Stimulated activated CD4-positive, alpha-beta T cell treated with anti-CD3 and anti-CD28 coated beads, Interleukin-1b, Interleukin-23, amount 100 ng/mL, for 4 hours (primary cell): ENCODE measurements at places on chromosomes 16 and 17.

GRCh38 chr17:47945529-47946508, 4.4 kb downstream of the PNPO start:
- no peak for DNase-seq

GRCh38 chr16:31487720-31488467, 5.0 kb downstream of the SLC5A2 start:
- peak; percentile 53 for DNase-seq

GRCh38 chr17:45745601-45746494, 38.3 kb upstream of the CRHR1 start:
- DNase-seq, result no peak

- no peak for DNase-seq
Measured at GRCh38 chr16:28842696-28843095, 3.5 kb downstream of the TUFM start.

- peak; percentile 53 for DNase-seq
Measured at GRCh38 chr17:81513372-81513752, 763 bp upstream of the ACTG1 start.

- peak; percentile 23 for DNase-seq
Measured at GRCh38 chr17:82647593-82648164, 565 bp downstream of the WDR45B start.

DNA sequence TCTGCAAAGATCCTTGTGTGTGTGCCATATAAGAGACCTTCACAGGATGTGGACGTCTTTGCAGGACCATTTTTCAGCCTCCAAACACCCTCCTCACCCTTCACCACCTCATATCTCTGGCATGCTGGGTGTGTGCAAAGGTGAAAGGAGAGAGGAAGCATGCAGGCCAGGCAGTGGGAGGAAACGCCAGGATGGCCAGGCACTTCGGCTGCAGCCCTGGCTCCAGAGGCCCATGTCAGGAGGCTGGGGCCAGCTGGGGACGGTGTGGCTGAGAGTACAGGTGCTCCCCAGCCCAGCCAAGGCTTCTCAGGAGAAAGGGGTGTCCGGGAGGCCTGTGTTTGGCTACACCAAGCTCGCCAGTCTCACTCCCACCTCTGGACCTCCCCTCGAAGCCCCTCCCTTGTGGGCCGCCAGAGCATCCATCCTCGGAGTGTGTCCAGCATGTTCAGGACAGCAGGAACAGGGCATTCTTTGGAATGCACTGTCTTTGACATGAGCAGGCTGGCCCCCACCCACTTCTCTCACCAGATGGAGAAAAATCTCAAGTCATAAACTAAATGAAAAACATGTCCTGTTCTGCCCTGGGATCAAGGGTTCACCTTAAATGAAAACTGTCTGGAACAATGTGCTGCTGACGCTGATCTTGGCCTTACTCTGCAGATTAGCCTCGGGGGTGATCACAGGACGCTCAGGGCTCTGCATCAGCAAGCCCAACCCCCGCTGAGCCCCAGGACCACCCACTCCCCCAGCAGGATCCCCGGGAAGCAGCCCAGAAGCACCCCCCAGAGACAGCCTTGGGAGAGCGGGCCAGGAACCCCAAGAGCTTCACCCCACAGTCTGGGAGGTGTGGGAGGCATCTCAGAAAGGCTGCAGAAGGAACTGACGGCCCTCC, 15.9 kb downstream of the PEMT start:
- no peak for DNase-seq

DNA sequence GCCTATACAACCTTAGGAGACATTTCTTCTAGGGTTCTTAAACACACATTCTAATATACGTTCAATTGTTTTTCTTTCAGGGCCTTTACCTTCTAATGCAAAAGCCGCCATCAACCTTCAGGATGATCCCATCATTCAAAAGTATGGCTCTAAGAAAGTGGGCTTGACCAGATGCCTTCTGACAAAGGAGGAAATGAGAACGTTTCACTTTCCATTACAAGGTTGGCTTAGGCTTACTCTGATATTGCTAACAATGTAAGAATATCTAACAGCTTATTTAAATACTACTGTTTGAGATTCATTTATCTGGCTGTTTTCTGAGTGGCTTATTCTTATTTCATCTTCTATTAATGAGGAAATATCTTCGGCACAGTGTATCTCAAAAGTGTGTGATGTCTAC, 15.4 kb downstream of the REXO5 start:
- no peak for DNase-seq

- DNase-seq, result no peak
Measured at GRCh38 chr17:68255731-68256538, 8.1 kb downstream of the AMZ2 start.

DNA sequence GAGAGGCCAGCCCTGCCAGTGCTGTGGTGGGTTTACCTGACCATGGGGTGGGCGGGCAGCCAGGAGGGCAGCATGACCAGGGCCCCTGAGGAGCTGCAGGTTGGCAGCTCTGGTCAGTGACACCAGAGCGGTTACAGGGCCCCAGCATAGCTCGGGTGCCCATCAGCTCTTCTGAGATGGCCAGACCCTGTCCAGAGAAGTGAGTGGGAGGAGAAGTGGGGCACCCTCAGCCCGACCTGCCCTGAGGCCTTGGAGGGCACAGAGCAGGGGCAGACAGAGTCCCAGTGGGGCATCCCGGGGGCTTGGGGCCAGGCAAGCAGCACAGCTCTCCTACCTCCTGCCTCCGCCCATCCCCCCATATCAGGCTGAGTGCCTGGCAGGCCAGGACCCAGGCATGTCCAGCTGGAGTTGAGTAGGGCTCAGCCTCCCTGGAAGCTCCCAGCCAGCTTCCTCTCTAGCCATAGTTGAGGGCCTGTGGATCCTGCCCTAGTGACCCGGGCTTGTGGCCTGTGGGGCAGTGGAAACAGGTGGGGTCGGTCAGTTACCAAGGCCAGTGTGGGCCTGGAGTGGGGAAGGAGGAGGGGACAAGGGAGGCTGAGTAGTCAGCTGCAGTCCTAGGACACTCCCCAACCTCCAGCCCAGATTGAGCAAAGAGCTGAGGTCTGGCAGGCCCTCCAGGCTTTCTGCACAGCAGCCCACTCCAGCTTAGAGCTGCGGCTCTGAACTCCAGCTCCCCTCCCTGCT, 83.5 kb downstream of the AMFR start:
- DNase-seq, result no peak

- no peak for DNase-seq
Measured at GRCh38 chr16:88962478-88963152, 14.4 kb downstream of the CBFA2T3 start.

DNA sequence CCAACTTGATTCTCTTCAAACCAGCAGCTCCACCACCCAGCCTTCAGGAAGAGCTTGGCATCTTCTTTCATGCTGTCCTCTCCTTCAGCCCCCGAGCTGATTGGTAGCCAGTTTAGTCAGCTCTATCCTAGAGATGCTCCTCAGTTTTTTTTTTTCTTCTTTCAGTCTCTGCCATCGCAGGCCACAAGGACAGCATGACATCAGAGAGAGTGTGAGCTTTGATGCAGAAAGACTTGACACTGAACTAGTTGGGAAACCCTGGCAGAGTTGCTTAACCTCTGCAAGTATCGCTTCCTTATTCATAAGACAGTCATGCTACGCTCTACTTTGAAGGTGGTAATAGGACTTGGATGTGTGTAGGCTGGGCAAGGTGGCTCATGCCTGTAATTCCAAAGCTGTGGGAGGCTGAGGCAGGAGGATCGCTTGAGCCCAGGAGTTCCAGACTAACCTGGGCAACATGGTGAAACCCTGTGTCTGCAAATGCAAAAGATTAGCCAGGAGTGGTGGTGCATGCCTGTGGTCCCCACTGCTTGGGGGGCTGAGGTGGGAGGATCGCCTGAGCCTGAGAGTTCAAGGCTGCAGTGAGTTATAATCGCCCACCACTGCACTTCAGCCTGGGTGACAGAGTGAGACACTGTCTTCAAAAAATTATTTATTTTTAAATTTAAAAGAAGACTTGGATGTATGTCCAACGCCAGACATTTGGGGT, 2.6 kb downstream of the CD300LB start:
- DNase-seq, result no peak

GRCh38 chr16:89154390-89155183, 17.0 kb upstream of the CDH15 start:
- no peak for DNase-seq

DNA sequence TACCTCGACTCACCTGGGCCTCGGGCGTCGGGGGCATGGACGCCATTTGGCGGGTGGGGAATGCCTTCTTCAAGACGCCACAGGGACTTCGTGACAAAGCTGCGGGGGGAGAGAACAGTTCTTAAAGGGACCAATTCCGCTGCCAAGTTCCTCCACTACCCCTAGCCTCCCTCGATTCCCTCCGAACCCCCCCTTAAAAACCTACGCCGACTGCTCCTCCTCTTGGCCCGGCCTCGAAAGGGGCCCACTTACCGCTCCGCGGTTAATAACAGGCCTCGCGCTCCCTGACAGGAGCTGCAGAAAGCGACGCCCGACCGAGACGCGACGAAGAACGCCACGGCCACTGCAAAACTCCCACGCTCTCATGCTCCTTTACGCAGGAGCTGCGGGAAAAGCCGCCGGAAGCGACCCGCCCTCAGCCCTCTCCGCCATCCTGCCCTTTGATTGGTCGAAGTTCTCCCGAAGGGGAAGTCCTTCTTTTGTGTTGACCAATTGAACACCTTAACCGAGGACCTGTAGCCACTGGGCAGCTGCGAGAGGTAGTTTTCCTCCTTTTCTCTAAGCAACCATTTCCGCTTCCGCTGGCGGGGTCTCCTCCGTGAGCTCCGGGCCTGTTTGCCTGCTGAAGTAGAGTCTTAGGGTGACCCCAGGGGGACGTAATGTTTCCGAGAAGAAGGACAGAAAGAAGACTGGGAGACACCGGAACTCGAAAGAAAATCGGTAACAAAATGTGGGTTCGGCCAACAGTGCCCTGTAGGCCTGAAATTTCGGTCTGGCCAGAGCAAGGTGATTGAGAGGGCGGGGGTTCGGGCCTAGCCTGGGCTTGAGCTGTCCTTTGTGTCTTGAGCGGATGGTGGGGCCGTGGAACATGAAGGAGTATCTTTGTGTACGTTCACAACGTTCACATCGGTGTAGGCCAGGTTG, at the start of the genes NAA60 and ZNF597:
Gene NAA60 (plus strand): TSS at position 573 of the 924 bp plus-strand sequence. CDS start 32,548 bp downstream, outside the sequence.
Gene ZNF597 (minus strand): TSS at position 397 of the 924 bp plus-strand sequence. CDS start 351 bp downstream, at position 46.
- DNase-seq, result peak; percentile 54

DNA sequence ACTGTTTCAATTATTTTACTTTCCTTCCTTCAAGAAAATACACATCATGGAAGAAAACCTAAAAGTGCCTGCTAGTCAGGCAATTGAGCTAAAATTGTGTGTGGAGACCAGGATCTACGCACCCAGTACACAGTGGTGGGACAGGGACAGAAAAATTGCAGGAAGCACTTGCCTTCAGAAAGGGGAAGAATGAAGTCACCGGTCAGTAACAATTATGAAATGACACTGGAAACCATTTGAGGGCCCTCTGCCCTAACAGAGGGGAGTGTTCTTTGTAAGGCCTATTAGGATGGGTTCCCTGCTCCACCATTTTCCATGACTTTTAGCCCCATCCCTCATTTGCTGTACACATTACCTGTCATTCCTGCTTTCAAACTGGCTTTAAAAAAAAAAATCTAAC, 4.5 kb upstream of the PHAF1 start:
- DNase-seq, result no peak
